ENCODE measurements at places on chromosomes 12 and 14.

DNA sequence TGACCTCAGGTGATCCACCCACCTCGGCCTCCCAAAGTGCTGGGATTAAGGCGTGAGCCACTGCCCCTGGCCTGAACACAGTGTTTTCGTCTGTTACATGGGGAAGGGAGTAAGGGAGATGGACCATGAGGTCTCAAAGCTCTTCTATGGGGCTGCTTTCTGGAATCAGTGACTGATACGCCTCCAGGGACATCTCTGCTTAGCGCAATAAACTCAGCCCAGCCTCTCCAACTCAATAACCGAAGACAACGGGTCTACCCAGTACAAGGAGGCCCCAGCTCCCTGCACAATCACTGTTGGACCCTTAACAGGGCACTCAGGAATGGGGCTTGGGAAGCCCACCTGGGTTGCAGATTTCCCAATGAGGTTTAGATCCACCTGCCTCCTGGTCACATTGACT lies 42.6 kb upstream of the CHGA start:
- no peak for DNase-seq

GRCh38 chr12:115934046-115934445 lies 343.4 kb downstream of the MED13L start:
- no peak for DNase-seq

DNA sequence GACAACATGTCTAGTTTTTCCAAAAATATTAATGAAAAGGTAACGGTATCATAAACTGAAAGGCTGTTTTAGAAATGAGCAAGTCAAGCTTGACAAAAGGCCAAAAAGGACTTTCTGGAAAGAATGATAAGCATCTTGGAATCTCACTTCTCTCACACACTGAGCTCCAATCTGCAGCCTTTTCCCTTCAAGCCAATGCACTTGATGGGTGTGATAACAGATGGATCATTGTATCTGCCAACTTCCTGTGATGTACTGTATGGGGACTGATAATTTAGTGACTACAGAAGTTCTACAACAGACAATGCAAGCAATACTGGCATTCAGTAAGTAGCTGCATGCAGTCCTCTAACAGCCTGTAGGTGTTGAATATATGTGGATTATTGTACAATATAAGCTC lies 147.1 kb downstream of the MED13L start:
- no peak for DNase-seq

- DNase-seq = no peak
Observed at GRCh38 chr12:47547077-47547476, 158.8 kb downstream of the RPAP3 start.

DNA sequence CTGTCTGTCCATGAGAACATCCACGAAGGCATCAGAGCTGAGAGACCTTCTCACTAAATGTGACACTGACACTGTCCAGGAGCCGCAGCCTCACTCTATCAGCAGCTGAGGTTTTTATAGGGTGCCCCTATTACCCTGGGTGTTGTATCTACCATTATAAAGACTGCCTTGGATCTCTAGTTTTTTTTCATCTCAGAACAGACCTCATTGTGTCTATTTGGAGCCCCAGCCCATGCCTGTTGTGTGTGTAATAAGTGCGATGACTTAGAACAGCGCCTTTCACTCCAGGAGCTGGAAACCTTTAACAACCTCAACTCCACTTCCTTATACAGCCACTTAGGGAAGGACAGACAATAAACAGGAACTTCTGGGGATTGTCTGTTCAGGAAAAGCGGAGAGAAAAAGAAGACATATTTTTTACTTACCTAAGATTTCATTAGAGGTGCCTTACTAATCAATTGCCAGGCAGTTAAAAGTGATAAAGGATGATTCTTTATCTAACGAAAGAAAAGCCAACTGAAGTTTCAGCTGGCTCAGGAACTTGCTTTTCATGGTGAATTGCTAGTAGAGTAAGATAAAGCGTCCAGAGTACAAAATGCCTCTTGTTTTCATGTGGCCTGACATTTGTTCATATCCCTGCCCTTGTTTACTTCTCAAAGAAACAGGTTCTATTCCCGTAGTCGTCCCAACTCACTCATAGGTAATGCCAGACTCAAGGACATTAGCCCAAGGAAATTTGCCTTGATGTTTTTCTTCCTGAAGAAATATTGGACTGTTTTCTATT lies 420.6 kb downstream of the RAD51B start:
- DNase-seq = no peak

- DNase-seq = no peak
Observed at GRCh38 chr12:55874443-55874842, 31.7 kb upstream of the MMP19 start.

GRCh38 chr14:65961004-65961403 lies 525.2 kb upstream of the CCDC196 start:
- DNase-seq = peak; percentile 71

DNA sequence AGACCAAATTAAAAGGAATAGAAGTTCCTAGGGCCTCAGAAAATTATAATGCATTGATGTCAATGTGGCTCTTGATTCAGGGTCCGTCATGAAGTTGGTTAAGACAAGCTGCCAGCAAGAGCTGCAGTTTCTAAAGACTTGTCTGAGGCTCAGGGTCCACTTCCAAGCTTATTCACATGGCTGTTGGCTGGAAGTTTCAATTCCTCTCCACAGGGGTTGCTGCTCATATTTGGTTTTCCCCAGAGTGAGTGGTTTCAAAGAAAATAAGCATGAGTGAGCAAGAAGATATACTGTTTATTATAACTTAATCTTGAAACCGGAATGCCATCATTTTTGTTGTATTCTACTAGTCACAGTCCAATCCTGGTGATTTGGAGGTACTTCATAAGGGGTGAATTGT lies 1247.4 kb downstream of the LRFN5 start:
- no peak for DNase-seq

DNA sequence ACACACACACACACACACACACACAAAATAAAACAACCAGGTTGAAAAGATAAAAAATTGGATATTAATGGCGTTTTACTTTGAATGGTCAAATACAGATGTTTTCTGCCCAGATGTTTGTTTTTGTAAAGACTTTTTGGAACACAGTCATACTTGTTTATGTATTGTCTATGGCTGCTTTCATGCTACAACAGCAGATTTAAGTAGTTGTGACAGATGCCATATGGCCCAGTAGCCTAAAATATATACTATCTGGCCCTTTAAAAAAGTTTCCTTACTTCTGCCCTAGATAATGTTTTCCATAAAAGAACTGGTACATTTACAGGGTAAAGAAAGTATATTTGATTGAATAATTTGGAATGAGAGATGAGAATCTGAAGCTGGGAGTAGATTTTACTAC lies 1362.8 kb upstream of the SEL1L start:
- no peak for DNase-seq

GRCh38 chr12:17304503-17305347 lies 698.8 kb upstream of the LMO3 start:
- DNase-seq = no peak

DNA sequence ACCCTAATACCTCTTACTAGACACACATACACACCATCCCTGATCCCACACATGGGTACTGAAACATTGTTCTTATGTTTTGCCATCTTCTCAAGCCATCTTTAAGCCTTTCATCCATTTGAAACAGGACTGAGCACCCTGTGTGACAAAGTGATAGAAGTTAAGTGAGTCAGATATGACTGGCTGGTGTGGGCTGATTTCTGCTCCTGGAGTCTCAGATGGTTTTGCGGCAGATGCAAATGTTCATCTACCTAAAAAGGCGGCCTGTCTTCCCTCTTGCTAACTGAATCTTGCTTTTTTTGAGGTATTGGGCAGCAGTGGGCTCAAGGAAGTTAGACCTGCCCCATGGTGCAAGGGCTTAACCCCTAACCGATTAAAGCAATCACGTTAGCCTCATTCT lies 30.4 kb upstream of the PKP2 start:
- no peak for DNase-seq

DNA sequence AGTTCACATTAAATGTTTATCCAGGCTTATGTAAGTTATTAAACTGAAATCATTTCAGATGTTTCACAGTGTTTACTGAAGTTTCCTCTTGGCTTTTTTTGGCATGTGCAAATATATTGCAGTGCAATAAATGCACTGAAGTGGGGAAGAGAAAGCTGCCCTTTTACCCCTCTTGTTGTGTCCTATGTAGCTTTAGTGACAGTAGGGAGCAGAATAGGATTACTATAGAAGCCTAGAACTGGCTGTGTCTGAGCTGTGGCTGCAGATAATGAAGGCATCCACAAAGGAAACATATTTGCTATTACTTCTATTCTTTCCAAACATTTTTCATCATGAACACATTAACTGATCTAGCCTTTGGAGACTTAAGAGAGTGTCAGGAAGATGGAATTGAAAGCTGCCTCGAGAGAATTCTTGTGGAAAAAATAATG lies 24.1 kb upstream of the CNTN1 start:
- no peak for DNase-seq

DNA sequence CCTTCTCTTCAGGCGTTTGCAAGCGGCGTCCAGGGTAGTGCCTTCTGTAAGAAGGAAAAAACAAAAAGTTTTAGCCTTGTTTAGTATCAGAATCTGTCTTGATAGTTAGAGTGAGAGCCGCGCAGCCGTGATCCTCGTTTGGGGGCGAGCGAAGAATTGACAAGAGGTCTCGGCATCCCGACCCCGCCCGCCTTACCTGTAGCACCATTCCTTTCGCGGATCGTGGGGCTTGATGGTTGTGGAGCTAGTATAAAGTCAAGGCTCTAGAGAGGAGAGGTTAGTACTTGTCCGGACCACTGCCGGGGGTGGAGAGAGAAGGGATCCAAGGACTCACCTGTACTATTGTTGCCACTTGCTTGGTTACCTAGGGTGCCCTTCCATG lies 494 bp downstream of the TMTC3 start:
- peak; percentile 15 for DNase-seq

- no peak for DNase-seq
Observed at GRCh38 chr12:22459838-22460490, 84.4 kb downstream of the C2CD5 start.

GRCh38 chr14:88628033-88628432 lies 65.2 kb downstream of the ZC3H14 start:
- no peak for DNase-seq

GRCh38 chr12:93279565-93280412 lies 97.9 kb upstream of the NUDT4 start:
- no peak for DNase-seq

DNA sequence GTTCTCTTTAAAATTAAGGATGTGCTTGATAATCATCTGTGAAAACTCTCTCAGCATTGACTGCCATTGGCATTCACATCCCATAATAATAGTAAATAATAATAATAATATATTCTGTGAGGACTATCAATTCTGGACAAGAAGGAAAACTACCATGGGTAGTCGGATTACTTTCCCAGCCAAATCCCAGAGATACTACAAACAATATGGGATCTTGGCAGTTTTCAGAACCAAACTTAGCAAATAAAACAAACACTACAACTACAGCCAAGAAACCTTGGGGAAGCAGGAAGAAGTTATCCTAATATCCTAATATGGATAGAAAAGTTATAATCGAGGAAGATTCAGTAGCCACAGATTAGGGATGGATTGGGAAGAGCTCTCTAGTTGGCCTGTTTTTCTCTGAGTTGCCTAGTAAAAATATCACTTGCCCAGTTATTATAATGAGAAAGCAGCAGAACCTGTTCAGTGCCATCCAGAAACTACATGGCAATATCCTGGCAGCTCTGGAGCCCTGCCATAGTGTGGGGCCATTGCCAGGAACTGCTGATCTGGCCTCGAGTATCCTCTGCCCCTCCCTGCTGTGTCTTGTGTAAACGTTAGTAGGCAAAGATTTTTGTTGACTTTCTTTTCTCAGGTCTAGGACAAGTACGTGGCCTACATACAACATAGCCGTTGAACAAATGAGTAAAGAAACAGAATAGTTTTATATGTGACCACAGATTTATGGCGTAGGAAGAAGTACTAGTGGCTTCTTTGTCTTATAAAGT lies 193.5 kb downstream of the SLC2A13 start:
- no peak for DNase-seq

DNA sequence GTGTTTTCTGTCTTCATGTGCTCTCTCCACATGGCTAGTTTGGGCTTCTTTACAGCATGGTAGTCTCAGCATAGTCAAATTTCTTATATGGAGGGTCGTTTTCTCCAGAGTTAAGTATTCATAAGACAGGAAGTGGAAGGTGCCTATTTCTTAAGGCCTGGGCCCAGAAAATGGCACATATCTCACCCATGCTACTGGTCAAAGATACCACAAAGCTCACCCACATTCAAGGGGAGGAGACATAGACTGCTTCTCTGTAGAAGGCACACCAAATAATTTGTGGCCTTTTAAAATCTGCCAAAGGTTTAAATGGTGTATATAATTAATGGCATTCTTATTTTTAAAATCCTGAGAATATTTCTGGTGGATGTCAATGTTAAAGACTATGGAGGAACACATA lies 44.8 kb downstream of the CCDC91 start:
- DNase-seq = no peak

- DNase-seq = no peak
Observed at GRCh38 chr12:12836571-12836970, 23.4 kb downstream of the DDX47 start.

DNA sequence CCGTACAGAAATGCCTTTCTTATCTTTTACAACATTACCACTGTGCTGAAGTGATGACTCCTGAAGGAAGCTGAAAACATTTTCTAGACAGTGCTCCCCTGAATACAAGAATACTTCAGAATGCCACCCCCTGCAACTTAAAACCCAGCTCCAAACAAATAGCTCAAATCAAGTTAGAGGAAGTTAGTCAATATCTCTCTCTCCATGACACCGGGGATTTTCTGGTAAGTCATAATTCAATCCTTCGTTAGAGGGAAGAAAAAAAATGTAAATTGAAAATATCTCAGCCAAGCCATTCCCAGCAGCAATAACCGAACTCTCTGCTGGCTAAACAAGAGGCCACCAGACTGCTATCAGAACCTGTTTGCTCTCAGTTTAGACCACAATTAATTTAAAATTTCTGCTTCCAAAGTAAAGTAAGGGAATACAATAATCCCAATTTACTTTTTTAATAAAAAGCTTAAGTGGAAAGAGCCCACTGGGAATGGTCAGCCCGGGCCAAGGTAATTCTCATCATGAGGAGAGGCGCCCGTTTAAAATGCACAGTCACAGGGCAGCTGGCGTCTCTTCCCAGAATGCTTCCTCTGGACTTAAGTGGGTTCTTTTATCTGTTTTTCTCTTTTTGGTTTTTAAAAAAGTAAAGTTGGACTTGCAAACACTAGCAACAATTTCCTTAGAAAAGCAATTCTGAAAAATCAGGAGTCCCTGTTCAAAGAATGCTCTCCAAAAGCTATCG lies 710.1 kb upstream of the STXBP6 start:
- DNase-seq = no peak

All from stimulated activated CD4-positive, alpha-beta T cell treated with anti-CD3 and anti-CD28 coated beads, Interleukin-12 subunit alpha, Interleukin-12 subunit beta, amount 100 ng/mL, for 4 hours (primary cell).